ENCODE measurements at places on chromosomes 11 and 22.

DNA sequence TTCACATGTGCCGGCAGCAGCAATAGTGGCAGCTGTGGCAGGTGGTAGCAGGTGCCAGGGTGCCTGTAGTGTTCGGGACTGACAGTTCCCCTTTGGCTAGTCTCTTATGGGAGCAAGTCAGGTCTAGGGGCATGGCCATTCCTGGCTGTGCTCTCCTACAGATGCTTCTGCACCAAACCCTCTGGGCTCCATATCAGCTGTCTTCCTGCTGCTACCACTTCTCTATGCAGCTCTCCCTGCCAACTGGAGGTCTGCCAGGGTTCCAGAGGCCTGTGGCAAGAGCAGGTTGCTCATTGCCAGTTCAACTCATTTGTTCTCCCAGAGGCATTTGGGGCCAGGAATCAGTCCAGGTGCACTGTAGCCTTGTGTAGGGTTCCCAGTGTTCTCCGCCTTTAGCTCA, 473.7 kb downstream of the JRKL start:
- no peak for DNase-seq

GRCh38 chr11:61004180-61004611, 32.7 kb downstream of the CD6 start:
- peak; percentile 68 for DNase-seq

DNA sequence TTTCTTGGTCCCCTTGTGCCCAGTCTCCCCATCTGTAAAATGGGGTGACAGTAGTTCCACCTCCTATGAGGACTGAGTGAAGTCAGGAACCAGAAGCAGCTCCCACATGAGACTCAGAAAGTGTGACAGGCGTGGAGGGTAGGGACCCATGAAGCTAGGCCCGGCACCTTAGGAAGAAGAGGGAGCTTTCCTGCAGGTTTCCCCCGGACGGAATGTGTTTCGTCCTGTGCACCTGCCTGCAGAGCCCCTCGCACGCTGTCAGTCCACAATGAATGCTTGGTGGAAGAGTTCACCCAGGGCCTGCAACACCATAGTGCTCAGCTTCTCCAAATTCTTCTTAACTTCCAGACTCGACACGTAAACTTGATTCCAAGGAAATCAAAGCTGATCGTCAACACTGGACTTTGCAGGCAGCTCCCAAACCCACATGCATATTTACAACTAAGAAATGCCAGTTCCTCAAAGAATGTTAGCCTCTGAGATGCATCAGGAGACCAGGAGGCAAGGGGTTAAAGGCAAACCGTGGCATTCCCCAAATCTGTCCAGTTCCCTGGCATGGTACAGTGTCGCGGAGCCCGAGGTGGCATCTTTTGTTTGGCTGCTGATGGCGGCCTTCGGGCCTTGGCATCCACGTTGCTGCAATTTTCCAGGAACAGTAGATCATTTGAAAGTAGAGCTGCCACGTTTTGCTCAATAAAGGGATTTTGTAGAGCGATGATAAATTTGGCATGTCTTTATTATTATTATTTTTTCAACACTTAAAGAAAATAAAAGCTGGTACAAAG, 15.4 kb downstream of the LRP5 start:
- DNase-seq = no peak

DNA sequence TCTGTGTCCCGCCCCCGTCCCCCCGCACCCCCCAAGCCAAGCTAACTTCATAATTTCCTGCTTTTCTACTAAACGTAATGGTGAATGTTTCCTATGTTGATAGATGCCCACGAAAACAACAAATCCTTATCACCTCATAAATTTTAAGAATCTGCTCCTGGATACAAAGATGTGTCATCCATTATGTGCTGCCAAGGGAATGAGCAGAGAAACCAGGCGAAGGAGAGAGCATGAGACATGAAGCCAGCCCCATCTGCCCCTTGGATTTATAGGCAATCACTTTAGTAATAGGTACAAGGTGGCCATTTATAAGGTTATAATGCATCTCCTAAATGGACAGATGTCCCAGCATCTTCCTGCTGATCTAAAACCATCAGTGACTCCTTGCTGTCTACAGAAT, 30.3 kb downstream of the LAYN start:
- DNase-seq = no peak

- no peak for DNase-seq
Observed at GRCh38 chr11:78295347-78295746, 106.6 kb downstream of the USP35 start.

GRCh38 chr22:37676736-37677492, 1.5 kb downstream of the LGALS1 start:
- peak; percentile 95 for DNase-seq

- DNase-seq = no peak
Observed at GRCh38 chr11:34458525-34458924, 19.8 kb downstream of the CAT start.

DNA sequence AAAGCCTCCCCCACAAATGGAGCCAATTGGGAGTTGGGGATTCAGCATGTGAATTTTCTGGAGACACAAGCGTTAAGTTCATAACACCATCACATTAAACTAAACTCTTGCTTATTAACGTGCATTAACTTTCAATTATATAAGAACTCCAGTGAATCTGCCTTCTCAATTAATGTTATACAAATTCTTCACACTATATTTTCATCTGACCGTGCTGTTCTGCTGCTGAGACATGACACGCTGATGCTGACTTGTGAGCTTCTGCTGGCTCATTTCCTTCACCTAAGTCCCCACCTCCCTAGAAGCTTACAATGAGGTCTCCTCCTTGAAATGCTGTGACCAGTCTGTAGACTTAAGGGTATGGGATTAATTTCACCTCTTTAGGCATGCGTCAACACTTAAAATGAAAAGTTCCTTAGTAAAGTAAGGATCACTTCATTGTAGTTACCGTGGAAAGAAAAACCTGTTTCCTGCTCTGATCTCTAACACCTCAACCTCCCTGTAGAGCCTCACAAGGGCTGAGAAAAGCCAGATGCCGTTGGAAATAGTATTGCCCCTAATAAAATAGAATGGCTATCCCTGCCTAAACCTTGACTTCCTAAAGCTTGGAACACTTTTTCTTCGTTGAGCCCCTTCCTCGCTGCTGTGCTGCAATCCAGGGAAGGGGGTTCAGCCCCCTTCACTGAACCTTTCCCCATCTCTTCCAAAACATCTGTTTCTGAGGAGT, 2.2 kb downstream of the HBG2 start:
- DNase-seq = no peak

DNA sequence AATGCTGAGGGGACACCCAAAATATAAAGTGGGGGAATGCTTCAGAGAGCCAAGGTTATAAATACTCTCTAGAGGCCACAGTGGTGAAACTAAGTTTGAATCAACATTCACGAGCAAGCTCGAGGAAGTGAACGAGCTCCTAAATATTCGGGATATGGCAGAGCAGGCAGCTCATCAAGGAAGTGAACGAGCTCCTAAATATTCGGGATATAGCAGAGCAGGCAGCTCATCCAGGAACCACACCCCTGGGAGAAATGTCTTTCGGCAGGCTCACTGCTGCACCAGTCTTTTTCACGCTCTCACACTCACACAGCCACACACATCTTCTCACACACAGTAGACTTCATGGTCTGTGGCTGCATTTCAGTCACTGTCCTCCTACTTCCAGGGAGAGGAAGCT, 787.5 kb downstream of the OPCML start:
- peak; percentile 71 for DNase-seq

DNA sequence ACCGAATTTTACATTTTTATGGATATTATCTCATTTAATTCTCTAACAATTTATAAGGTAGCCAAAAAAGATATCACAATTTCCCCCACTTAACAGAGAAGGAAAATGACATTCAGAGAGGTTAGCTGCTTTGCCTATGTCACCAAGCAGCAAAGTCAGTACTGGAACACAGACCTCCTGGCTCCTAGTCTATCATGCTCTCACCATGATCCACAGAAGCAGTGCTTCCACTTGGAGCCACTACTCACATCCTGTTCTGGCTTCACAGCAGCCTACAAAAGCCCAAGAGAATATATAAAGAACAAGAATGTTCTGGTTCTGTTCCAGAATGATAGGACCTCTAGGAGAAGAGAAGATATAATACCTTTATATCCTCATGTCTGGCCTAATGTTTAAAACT, 59.5 kb upstream of the SCUBE2 start:
- DNase-seq = no peak

GRCh38 chr22:46224044-46224897, 25.8 kb downstream of the CDPF1 start:
- no peak for DNase-seq

GRCh38 chr11:97460091-97460490, 1070.3 kb downstream of the JRKL start:
- no peak for DNase-seq

- DNase-seq = no peak
Observed at GRCh38 chr11:86183694-86184093, 60.9 kb upstream of the EED start.

- DNase-seq = no peak
Observed at GRCh38 chr11:78063440-78064181, at the start of gene THRSP. Gene THRSP (plus strand): TSS chr11:78063861. CDS start chr11:78063882, 21 bp downstream.

DNA sequence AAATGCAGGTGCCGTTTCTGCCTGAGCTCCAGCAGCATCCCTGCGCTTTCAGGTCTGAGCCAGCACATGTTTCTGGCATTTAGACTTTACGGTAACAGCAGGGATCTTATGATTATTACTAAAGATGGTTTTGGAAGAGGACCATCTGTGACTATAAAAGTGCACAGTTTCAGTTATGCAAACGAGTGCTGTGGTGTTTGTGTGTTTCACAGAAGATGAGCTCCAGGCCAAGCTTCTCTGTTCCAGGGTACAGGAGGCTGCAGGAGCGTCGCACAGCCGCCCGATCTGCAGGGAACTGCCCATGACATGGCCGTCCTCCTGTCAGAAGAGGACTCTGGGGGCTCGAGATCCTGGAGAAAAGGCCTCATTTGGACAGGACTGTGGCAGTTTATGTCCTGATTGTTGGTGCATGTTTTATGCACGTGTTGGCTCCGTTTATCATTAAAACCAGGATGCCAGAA, 297.3 kb downstream of the TBC1D22A start:
- DNase-seq = no peak

GRCh38 chr11:17898071-17898470, 114.8 kb downstream of the SERGEF start:
- no peak for DNase-seq

DNA sequence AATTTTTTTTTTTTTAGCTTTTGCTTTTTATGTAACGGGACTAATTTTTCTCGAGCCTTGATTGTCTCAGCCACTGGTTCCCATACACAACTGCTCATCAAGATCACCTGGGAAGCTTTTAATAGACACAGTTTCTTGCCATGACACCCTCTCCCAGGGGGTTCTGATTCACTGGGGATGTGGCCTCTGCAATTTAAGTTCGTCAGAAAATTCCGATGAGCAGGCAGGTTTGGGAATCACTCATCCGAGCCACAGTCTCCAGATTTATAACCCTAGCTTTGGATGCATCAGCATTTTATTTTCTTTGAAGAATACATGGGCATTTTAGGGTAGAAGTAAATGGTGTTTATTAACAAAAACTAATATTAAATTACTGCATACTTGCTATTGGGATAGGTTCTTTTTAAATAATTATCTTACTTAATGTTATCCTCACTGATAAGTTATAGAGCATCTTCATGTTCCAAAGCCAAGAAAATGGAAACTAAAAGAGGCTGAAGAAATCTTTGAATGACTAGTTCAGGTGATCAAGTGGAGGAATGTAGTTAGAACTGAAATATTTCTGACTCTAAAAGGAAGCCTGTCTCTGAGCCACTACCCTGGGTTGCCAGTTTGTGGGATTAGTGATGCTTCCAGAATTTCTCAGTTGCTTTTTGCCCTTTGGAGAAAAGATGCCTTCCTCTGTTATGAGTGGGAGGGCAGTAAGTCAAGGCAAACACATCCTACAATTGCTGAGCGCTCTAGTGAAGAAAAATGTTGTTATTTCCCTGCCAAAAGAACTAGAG, 319.0 kb downstream of the DDX10 start:
- DNase-seq = peak; percentile 47

DNA sequence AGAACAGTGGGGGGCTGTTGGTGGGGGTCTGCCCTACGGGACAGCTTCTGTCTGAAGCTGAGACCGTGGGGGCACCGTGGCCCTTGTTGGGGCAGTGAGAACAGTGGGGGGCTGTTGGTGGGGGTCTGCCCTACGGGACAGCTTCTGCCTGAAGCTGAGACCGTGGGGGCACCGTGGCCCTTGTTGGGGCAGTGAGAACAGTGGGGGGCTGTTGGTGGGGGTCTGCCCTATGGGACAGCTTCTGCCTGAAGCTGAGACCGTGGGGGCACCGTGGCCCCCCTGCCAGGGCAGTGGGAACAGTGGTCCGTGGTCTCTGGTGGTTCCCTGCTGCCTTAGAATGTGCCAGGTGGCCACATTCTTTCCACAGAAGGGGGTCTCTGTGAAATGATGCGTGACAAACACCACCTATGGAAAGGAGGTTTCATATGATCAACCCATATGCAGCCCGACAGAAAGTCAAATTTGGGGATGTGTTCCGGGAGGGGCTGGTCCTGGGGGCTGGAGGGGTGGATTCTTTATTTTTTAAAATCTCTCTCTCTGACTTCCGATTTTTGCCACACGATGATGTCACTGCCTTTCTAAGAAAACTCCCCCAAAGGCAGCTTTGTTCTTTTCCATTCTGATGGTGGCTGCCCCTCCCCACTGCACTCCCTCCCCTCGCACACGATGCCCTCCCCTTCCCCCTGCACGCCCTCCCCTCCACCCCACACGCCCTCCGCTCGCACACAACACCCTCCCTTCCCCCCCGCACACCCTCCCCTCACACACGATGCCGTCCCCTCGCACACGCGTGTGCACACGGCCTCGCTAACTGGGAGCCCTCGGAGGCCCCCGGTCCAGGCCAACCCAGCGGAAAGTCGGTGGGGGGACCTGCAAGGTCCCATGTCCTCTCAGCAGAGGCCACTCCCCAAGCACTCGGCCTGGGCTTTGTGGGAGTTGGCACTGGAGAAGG, 1186.5 kb downstream of the BRD1 start:
- no peak for DNase-seq

- DNase-seq = peak; percentile 49
Observed at GRCh38 chr11:67345920-67346819, 7.2 kb downstream of the POLD4 start.

- DNase-seq = no peak
Observed at GRCh38 chr11:132200353-132200936, 830.0 kb downstream of the NTM start.

GRCh38 chr11:116804001-116804400, 12.3 kb upstream of the APOA5 start:
- no peak for DNase-seq

GRCh38 chr11:22786475-22786874, 43.1 kb downstream of the SVIP start:
- DNase-seq = no peak

- DNase-seq = peak; percentile 20
Observed at GRCh38 chr22:49767355-49768062, 60.2 kb downstream of the BRD1 start.

GRCh38 chr22:24112188-24112587, 69.1 kb upstream of the SUSD2 start:
- peak; percentile 8 for DNase-seq
